ENCODE measurements at places on chromosomes 3 and 15.

GRCh38 chr15:83486363-83486762, 39.2 kb downstream of the SH3GL3 start:
- no peak for DNase-seq

GRCh38 chr3:179676081-179676480, 23.2 kb downstream of the USP13 start:
- no peak for DNase-seq

- no peak for DNase-seq
Measured at GRCh38 chr3:37511463-37511920, 337.1 kb upstream of the LRRFIP2 start.

- no peak for DNase-seq
Measured at GRCh38 chr3:27289769-27290413, 79.3 kb downstream of the NEK10 start.

GRCh38 chr3:150218236-150218635, 189.9 kb upstream of the TSC22D2 start:
- no peak for DNase-seq

GRCh38 chr3:111538681-111539083, 3.3 kb upstream of the CD96 start:
- no peak for DNase-seq

DNA sequence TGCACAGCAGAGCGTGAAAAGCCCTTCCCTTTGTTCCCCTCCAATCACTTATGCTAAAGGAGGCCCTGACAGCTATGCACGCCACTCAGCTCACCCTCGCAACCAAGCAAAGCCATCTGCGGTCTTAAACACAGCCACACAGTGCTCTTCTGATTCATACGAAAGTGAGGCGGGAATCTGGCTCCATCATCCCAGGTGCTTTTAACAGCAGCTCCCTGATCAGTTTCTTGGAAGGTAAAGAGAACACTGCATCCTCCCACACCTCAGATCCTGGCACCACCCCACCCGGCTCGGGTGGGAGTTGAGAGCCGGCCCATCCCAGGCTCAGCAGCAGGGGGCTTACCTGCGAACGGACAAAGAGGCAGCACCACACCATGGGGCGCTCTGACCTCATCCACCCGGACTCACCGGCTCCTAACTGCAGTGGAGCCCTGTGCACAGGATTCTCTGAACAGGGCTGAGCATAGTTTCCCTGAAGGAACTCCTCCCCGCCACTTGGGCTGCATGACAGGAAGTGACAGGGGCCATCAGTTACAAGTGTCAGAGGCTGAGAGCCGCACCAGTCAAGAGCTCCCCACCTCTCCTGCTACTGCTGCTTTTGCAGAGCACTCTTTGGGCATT, 114.3 kb upstream of the ARHGEF3 start:
- peak; percentile 49 for DNase-seq

DNA sequence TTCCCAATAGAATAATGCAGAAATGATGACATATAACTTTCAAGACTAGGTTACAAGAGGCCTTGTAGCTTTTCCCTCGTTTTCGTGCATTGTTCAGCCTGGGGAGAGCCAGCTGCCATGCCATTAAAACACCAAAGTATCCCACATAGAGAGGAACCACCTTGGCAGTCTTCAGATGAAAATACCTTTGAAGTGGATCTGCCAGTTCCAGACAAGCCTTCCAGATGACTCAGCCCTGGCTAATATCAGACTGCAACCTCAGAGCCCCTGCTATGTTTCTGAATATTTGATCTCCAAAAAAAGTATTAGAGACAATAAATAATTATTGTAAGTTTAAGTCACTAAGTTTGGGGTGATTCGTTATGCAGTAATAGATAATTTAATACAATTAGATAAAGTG, 294.3 kb upstream of the GBE1 start:
- no peak for DNase-seq

DNA sequence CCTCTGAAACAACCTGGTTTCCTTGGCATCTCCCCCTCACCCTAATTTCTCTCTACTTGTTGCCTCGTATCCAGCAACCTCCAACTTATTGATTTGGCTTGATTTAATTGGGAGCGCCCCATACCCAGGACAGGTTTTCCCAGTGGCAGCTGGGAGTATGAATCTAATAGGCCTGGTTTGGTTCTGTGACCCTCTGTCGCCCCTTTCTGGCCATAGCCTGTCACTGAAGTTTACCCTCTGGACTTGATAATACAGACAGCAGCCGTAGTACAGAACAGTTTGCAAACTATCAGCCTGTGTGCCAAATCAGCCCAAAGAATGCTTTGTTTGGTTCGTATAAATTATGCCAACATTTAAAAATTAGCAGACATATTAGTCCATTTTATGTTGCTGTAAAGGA, 525.1 kb upstream of the GOLIM4 start:
- DNase-seq: peak; percentile 24

GRCh38 chr15:35505809-35506208, 40.2 kb downstream of the DPH6 start:
- DNase-seq: no peak

GRCh38 chr15:38411902-38412301, 42.0 kb upstream of the FAM98B start:
- DNase-seq: no peak

- no peak for DNase-seq
Measured at GRCh38 chr3:159640225-159640624, 348.4 kb upstream of the IL12A start.

- no peak for DNase-seq
Measured at GRCh38 chr15:101250873-101251829, 697 bp downstream of the CHSY1 start.

All from femur (tissue), 1 donor.